ENCODE measurements at places on chromosomes 6 and 20.

DNA sequence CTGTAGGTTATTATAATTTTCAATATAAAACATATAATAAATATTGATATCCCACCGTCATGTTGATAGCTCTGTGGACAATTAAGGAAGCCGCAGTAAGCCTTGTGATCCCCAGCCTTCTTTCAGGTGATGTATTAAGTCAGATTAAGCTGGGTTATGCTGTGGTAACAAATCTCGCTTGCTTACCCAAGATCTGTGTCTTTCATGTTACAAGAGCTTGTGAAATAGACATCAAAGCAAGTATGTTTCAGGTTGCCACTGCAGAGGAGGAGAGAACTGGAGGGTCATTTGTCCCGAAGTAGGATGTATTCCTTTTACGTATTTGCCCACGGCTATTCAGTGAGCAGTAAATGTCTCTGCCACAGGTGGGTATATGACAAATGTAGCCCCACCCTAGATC lies 17.8 kb upstream of the BCKDHB start:
- no peak for DNase-seq

- no peak for DNase-seq
Observed at GRCh38 chr6:39274903-39275302, 39.3 kb downstream of the KCNK17 start.

DNA sequence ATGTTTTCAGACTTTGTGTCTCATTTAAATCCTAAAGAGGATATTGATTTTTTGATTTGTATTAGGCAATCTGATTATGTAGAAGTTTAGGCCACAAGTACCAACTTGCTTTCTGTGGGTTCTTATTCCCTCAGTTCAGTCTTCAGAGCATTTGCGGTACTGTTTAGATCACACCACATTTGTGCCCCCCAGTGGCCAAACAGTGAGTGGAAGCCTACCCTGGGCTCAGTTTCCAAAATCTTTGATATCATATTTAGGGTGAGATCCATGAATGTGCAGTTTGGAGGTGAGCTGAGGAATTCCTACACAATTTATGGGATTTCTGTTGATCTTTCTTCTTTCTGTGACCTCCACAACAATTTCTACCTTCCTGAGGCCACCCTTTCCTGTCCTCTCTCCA lies 92.3 kb upstream of the FUT9 start:
- DNase-seq, result no peak

DNA sequence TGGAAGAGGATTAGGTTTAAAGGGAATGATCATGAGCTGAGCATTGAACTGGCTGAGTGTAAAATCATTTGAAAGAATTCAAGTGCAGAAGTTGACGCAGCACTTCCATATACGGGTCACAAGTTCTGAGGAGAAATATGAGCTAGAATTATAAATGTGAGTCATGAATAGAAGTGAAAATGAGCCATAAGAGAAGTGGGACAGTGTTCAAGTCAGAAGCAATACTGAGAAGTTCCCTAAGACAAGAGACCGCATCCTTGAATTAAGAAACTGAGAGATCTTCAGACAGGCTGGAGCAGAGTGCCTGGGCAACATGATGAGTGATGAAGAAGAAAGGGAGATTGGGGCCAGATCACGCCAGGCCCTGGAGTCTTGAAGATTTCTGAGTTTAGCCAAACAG lies 209.7 kb downstream of the TBX18 start:
- no peak for DNase-seq

- no peak for DNase-seq
Observed at GRCh38 chr20:63028461-63028921, 21.7 kb upstream of the BHLHE23 start.

- DNase-seq, result no peak
Observed at GRCh38 chr6:106658469-106658868, 29.1 kb downstream of the QRSL1 start.

- no peak for DNase-seq
Observed at GRCh38 chr6:13378669-13379590, 50.6 kb upstream of the TBC1D7 start.

- DNase-seq, result no peak
Observed at GRCh38 chr6:52253494-52253893, 9.2 kb upstream of the IL17F start.

GRCh38 chr6:72894091-72894490 lies 272.2 kb downstream of the KCNQ5 start:
- DNase-seq, result no peak

DNA sequence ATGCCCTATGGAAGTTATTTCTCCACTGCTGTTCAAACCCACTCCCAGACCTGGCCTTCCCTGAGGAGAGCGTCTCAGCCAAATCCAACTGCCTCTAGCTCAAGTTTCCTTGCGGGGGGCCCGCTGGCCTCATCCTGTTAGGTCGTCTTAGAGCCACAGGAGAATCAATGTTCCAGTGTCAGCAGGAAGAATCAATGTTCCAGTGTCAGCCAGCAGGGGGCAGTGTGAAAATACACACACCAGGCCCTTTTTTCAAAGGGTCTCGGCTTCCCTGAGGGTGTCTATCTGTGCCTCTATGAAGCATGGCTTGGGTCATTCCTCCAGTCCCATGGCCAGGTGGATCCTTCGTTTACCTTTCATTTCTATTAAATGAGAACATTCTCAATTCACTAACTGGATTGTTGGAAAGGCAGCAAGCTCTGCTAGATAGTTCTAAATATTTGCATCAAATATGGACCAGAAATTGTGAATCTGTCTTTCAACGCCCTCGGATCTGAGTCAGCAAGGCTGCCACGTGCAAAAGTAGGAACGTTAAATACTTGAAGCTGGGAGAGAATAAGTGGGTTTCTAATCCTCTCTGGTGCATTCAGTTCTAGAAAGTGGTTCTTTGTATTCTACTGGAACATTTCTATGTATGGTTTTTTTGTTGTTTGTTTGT lies 19.2 kb downstream of the PRND start:
- DNase-seq, result no peak

DNA sequence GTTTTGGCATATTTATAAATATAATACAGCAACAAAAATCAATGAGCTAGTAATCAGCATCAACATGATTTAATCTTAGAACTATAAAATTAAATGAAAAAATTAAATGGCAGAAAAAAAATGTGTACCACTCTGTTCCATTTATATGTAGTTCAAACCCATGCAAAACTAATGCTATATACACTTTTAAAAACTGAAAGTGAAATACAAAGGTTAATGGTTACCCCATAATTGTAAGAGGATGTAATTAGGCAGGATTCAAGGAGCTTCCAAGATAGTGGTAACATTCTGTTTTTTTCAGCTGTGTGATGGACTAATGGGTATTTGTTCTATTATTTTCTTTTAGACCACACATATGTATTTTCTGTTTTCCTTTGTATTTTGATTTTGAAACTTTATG lies 492.1 kb downstream of the UTRN start:
- DNase-seq, result no peak

GRCh38 chr6:2917065-2917464 lies 14.0 kb upstream of the SERPINB9 start:
- no peak for DNase-seq

- DNase-seq, result no peak
Observed at GRCh38 chr6:124661097-124661661, 301.1 kb upstream of the RNF217 start.

- DNase-seq, result no peak
Observed at GRCh38 chr6:113318575-113318917, 538.6 kb upstream of the MARCKS start.

DNA sequence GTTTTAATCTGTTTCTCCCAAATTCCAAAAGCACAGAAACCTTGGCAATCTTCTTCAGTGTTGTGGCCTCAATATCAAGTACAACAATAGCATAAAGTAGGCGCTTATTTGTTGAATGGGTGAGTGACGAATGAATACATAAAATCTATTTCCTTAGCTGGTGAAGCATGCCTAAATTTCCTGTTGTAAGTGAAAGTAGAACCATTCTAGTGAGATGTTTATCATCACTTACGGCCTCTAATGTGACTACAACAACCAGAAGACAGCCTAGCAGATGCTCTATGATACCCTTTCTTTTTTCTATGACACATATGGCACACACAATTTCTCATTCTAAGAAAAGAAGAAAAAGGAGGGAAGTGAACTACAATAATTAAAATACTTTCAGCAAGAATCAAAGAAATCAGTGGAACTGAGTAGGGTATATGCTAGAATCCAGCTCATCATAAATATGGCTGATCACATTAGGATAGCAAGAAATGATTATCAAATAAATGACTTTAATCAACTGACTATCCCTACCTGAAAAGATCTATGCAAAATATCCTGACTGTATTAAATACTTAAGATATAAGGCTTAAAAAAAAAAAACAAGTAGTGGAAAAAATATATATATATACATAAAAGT lies 67.4 kb downstream of the BTBD9 start:
- DNase-seq, result no peak

GRCh38 chr6:116278854-116279231 lies 887 bp downstream of the TSPYL1 start:
- DNase-seq, result no peak

DNA sequence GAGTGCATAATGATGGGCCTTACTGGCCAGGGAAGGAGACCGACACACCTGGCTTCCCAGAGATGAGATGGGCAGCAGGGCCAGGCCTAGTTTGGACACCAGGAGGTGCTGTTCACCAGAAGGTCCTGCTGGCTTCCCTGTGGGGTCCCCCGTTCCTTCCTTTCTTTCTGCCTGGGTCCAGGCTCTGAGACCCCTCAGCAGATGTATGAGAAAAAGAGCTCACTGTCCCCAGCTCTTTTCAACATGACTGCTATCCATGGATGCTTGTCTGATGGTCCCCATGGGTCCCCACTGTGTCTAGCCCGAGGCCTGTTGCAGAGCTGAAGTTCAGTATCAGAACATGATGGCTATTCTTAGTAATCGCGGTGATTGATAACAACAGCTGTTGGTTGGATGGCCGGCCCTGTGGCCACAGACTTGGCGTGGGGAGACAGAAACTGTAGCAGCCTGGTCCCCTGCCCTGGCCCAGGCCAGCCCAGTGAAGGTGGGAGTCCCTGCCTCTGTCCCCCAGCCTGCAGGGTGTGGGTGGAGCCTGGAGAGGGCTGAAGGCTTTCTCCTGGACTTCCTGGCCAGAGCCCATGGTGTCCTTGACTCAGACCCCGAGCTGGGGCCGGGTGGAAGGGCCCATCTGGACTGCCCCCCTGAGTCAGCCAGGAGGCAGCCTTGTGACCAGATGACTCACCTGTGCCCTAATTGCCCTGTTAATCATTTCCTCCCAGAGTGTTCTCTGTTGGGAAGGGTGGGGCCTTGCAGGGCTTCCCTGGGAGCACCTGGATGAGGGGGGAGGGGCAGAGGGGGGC lies 9.9 kb upstream of the BAK1 start:
- DNase-seq, result no peak

- no peak for DNase-seq
Observed at GRCh38 chr20:50508171-50508755, 1.9 kb upstream of the PTPN1 start.

DNA sequence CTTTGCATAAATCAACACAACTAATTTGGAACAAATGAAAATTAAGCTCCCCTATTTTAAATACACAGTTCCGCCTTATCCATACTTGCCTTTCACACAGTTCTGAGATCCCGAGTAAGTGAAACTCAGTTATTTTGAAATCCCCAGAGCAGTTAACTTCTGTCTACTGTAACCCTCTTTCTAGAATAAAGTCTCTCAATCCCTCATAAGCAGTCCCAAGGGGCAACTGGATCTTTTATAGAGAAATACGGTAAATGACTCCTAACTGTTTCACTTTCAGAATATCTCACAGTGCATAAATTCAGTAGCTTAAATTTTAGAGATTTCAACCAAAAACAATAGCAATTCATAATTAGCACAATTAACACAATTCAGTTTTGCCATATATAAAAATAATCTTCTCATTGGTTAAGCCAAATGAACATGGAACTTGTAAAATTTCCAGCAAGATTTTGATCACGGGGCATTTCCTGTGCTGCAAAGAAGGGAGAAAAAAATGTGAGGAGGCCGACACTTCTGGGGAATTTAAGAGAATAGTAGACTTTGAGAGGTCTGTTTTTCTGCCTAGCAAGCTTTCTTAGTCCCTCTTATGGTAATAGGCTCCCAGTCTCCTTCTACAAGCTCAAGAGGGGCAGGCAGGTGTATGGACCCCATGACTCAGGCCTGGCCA lies 78.3 kb downstream of the KIF6 start:
- no peak for DNase-seq

GRCh38 chr6:64520050-64520449 lies 884.4 kb downstream of the PHF3 start:
- no peak for DNase-seq

- DNase-seq, result no peak
Observed at GRCh38 chr6:125793863-125794262, 3.1 kb downstream of the NCOA7 start.

Measured in NCI-H524 treated with DMSO at 0.1 percent for 48 hours (cell line).